ENCODE measurements at places on chromosomes 13 and 19.
A peak's percentile ranks its signal among the peaks of the same experiment; 100 is the strongest.

- no peak for DNase-seq
These were observed 228.9 kb upstream of the IRS2 start for GRCh38 chr13:110015253-110015652.

GRCh38 chr19:1046836-1047695 is 7.2 kb downstream of the ABCA7 start:
- DNase-seq: peak; percentile 41

DNA sequence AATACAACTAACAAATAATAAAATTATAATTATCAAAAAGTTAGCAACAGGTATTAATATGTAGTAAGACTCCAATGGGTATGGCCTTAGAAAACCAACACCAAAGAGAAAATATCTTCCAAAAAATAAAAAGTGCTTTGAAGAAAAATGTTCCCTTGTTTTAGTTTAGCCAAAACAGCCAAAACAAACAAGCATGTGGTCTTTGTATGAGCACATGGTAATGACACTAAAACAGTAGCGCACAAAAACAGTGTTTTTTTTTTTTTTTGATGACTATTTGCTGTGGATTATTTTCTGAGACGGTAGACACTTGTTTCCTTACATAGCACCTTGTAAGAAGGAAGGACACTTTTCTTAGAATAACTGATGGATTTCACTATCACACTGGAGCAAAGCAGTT is 459.3 kb downstream of the ITGBL1 start:
- no peak for DNase-seq

DNA sequence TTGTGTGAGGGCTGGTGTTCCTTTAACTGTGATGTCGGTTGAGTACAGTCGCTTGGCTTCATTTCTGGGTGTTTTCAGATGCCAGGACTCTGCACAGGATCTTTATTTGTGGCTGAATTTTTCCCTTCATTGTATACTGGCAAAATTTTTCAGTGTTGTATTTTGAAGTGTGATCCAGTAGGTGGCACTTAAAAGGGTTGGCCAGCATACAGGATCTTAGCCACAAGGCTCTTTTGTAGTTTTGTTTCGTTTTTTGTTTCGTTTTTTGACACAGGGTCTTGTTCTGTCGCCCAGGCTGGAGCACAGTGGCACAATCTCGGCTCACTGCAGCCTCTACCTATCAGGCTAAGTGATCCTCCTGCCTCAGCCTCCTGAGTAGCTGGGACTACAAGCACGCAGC is 8.7 kb downstream of the FCAR start:
- no peak for DNase-seq

GRCh38 chr13:113029061-113029445 is 60.0 kb downstream of the MCF2L start:
- no peak for DNase-seq

DNA sequence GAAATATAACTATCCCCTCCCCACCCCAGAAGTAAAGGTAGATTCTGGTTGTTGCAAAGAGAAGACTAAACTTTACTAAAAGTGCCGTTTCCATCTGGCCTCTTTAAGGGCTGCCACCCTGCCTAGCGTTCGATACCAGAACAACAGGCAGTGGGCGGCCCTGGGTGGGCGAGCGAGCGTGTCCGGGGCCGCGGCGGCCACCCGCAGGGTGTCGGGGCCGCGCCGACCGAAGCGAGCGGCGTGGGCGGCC is 2.6 kb downstream of the FGF9 start:
- DNase-seq: no peak

- DNase-seq: no peak
These were observed 250.7 kb downstream of the KCTD12 start for GRCh38 chr13:76635232-76636230.

- no peak for DNase-seq
These were observed 106.7 kb upstream of the PEG3 start for GRCh38 chr19:56947206-56947605.

GRCh38 chr13:78689011-78689410 is 30.1 kb upstream of the OBI1 start:
- DNase-seq: peak; percentile 52

- DNase-seq: peak; percentile 74
These were observed 161.4 kb downstream of the EFNB2 start for GRCh38 chr13:106373989-106374572.
